Body of pancreas (tissue), 4 donors: ENCODE measurements at places on chromosomes 5 and 9. TPM values are rescaled to one million over a fixed set of nuclear protein-coding genes. Genes with fewer than 3 reads are reported as not detected.
A peak's percentile ranks its signal among the peaks of the same experiment; 100 is the strongest.

DNA sequence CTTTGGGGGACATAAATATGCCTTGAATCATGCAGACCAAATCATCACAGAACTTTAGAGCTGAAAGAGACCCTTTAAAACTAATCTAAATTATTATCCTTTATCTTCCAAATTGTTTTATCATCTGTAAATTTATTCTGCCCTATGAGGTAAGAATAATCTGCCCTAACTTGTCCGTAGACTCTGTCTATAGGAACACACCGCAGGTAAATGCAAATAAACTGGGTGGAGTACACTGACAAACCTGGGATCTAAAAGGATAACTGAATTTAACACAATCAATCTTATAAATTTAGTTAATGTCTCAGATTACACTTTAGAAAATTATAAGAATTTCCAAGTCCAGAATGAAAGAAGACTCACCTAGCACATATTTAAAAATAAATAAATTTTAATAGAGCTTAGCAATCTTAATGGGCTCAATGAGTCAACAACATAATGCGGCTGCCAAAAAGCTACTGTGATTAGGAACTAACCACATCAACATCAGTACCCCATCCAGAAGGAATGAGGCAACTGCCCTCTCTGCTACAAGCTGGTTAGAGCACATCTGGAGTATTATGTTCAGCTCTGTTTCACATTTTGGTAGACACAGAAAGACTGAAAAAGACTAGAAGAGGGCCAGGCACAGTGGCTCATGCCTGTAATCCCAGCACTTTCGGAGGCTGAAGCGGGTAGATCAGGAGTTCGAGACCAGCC, 5.6 kb downstream of the MEGF9 start:
- no peak overlapping the region for H3K4me3 ChIP-seq
- H3K4me1 ChIP-seq = peaks cover 52% of the 10 kb centered on the region
- no peaks in the 10 kb centered on the region for H3K27me3 ChIP-seq
- H3K27ac ChIP-seq = no peak overlapping the region
- no peak for DNase-seq

- H3K27me3 ChIP-seq = peaks cover 7% of the 10 kb centered on the region
- DNase-seq = no peak
- no peak overlapping the region for H3K27ac ChIP-seq
- H3K36me3 ChIP-seq = no peaks in the 10 kb centered on the region
- no peak overlapping the region for H3K4me3 ChIP-seq
- H3K4me1 ChIP-seq = peaks cover 15% of the 10 kb centered on the region
These were observed 1.6 kb upstream of the ADAMTS2 start for GRCh38 chr5:179346875-179347274.

The ARID3C gene
- not detected for total RNA-seq

The STING1 gene
- 24.4 TPM for total RNA-seq

DNA sequence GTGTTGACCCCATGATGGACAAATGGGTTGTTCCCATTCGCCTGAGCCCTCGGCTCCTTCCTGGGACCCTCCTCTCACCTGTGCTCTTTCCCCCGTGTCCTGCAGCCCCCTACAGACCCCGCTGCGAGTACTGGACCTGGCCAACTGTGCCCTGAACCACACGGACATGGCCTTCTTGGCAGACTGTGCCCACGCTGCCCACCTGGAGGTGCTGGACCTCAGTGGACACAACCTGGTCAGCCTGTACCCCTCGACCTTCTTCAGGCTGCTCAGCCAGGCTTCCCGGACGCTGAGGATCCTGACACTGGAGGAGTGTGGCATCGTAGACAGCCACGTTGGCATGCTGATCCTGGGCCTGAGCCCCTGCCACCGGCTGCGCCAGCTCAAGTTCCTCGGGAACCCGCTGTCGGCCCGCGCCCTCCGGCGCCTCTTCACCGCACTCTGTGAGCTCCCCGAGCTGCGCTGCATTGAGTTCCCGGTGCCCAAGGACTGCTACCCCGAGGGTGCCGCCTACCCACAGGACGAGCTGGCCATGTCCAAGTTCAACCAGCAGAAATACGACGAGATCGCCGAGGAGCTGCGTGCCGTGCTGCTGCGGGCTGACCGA, 3.4 kb downstream of the LRRC14B start:
- H3K27me3 ChIP-seq = no peaks in the 10 kb centered on the region
- H3K4me1 ChIP-seq = peaks cover 15% of the 10 kb centered on the region
- DNase-seq = peak; percentile 6
- no peak overlapping the region for H3K27ac ChIP-seq
- no peak overlapping the region for H3K4me3 ChIP-seq

DNA sequence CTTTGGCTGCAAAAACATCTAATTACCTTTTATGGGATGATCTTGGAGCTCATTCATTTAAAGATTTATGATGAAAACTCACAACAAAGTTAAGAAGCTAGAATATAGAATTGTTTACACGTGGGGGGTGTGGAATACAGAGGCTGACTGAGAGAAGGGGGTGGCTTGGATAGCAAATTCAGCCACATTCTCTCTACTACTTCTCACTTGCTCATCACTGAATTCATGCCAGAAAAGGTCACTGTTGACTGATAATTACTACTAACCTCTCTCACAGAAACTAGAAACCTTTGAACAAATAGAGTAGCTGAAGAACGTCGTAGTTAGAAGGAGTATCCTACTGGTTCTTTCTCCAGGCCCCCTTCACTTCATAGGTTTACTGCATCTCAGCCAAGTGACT, 808.2 kb downstream of the BRINP1 start:
- DNase-seq = no peak
- H3K27me3 ChIP-seq = no peaks in the 10 kb centered on the region

GRCh38 chr5:143148771-143149170, 254.7 kb downstream of the NR3C1 start:
- DNase-seq = no peak
- H3K4me1 ChIP-seq = no peaks in the 10 kb centered on the region
- no peaks in the 10 kb centered on the region for H3K27me3 ChIP-seq
- H3K27ac ChIP-seq = no peak overlapping the region
- no peak overlapping the region for H3K4me3 ChIP-seq

GRCh38 chr9:2359891-2360471, 261.6 kb upstream of the VLDLR start:
- H3K27me3 ChIP-seq = no peaks in the 10 kb centered on the region
- no peak for DNase-seq
- no peak overlapping the region for H3K4me3 ChIP-seq
- no peak overlapping the region for H3K27ac ChIP-seq

DNA sequence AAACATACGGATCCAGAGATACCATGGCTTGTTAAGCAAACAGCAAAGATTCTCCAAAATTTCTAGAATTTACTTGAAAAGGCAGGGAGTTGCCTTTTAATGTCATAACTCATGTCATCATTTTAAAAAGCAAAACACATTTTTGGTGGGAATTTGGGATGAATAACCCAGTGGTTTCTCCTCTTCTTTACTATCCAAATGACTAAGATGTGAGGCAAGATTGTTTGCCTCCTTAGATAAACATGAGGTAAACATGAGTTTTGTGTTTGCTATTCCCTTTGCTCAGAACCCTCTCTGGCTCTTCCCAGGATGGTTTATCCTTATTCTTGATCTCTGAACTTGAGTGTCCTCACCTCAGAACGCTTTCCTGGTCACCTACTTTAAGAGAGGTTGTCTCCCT, 267.0 kb downstream of the EBF1 start:
- no peak for DNase-seq
- no peak overlapping the region for H3K4me3 ChIP-seq
- no peak overlapping the region for H3K27ac ChIP-seq
- no peaks in the 10 kb centered on the region for H3K27me3 ChIP-seq

GRCh38 chr5:114391321-114391720, 29.5 kb downstream of the KCNN2 start:
- no peaks in the 10 kb centered on the region for H3K36me3 ChIP-seq
- no peaks in the 10 kb centered on the region for H3K27me3 ChIP-seq
- H3K4me3 ChIP-seq = no peak overlapping the region

DNA sequence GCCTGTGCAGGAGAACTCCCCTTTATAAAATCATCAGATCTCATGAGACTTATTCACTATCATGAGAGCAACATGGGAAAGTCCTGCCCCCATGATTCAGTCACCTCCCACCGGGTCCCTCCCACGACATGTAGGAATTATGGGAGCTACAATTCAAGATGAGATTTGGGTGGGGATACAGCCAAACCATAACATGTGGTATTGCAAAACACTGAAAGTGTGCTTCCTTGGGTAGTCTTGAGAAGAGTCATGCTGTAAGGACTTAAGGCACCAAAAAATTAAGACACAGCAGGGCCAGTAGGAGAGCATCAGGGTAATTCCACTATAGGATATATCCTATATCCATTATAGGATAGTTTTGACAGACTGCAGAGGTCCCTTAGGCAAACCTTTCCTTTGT, 29.4 kb upstream of the GDNF start:
- no peaks in the 10 kb centered on the region for H3K36me3 ChIP-seq
- H3K4me1 ChIP-seq = no peaks in the 10 kb centered on the region
- no peak overlapping the region for H3K27ac ChIP-seq
- no peak overlapping the region for H3K4me3 ChIP-seq
- DNase-seq = no peak
- no peaks in the 10 kb centered on the region for H3K27me3 ChIP-seq

DNA sequence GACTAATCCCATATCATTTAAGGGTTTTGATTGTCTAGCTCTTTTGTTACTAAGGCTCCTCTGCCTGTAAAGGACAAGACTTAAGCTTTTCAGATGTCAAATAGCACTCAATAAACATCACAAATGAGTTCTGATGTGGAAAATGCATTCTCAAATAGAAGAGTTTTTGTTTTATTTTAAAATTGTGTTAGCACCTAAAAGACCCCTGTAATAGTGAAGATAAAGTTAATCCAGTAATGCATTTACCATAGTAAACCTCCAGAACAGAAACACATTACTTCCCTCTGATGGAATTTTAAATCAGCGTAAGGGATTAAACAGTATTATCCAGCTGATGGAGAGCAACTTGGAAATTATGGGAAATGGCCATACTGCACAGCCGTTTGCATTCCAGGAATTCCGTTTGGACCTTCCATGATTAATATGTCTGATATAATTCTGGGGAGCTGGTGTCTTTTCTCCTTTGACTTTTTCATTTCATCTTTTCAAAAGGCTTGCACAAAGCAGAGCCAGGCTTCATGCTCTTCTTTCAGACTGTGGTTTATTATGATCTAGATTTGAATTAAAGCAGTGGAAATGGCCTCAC, 105.6 kb downstream of the PPP2R2B start:
- DNase-seq = no peak
- no peaks in the 10 kb centered on the region for H3K4me1 ChIP-seq
- no peaks in the 10 kb centered on the region for H3K27me3 ChIP-seq
- H3K36me3 ChIP-seq = no peaks in the 10 kb centered on the region

GRCh38 chr5:54663866-54664265, 146.3 kb downstream of the SNX18 start:
- no peaks in the 10 kb centered on the region for H3K27me3 ChIP-seq
- DNase-seq = peak; percentile 59
- no peaks in the 10 kb centered on the region for H3K4me1 ChIP-seq
- H3K27ac ChIP-seq = no peak overlapping the region
- H3K4me3 ChIP-seq = no peak overlapping the region
- H3K36me3 ChIP-seq = no peaks in the 10 kb centered on the region

- DNase-seq = no peak
- no peaks in the 10 kb centered on the region for H3K36me3 ChIP-seq
- no peaks in the 10 kb centered on the region for H3K27me3 ChIP-seq
These were observed 139.0 kb upstream of the PRDM9 start for GRCh38 chr5:23368393-23368792.

The EFNA5 gene
- 3.4 TPM for total RNA-seq

- H3K36me3 ChIP-seq = no peaks in the 10 kb centered on the region
- no peak for DNase-seq
- no peak overlapping the region for H3K27ac ChIP-seq
- no peak overlapping the region for H3K4me3 ChIP-seq
- H3K4me1 ChIP-seq = no peaks in the 10 kb centered on the region
These were observed 33.2 kb upstream of the SNX2 start for GRCh38 chr5:122741681-122742080.

The GABRA6 gene
- total RNA-seq = not detected

- no peaks in the 10 kb centered on the region for H3K36me3 ChIP-seq
- H3K27ac ChIP-seq = no peak overlapping the region
- DNase-seq = no peak
- H3K4me1 ChIP-seq = no peaks in the 10 kb centered on the region
- H3K4me3 ChIP-seq = no peak overlapping the region
- H3K27me3 ChIP-seq = no peaks in the 10 kb centered on the region
These were observed 17.8 kb downstream of the ACTL7B start for GRCh38 chr9:108838017-108838416.

- H3K4me1 ChIP-seq = peaks cover 36% of the 10 kb centered on the region
- no peak for DNase-seq
- no peak overlapping the region for H3K4me3 ChIP-seq
- no peaks in the 10 kb centered on the region for H3K27me3 ChIP-seq
- H3K27ac ChIP-seq = no peak overlapping the region
These were observed 173.8 kb downstream of the PCSK1 start for GRCh38 chr5:96259151-96259772.

GRCh38 chr5:10421896-10422691, 19.6 kb upstream of the ROPN1L start:
- no peaks in the 10 kb centered on the region for H3K27me3 ChIP-seq
- H3K27ac ChIP-seq = no peak overlapping the region
- peaks cover 4% of the 10 kb centered on the region for H3K4me1 ChIP-seq
- DNase-seq = peak; percentile 37
- H3K4me3 ChIP-seq = no peak overlapping the region
- peaks cover 4% of the 10 kb centered on the region for H3K36me3 ChIP-seq
